Chondrocyte (in vitro differentiated cells): ENCODE measurements at places on chromosomes 5 and 9.

DNA sequence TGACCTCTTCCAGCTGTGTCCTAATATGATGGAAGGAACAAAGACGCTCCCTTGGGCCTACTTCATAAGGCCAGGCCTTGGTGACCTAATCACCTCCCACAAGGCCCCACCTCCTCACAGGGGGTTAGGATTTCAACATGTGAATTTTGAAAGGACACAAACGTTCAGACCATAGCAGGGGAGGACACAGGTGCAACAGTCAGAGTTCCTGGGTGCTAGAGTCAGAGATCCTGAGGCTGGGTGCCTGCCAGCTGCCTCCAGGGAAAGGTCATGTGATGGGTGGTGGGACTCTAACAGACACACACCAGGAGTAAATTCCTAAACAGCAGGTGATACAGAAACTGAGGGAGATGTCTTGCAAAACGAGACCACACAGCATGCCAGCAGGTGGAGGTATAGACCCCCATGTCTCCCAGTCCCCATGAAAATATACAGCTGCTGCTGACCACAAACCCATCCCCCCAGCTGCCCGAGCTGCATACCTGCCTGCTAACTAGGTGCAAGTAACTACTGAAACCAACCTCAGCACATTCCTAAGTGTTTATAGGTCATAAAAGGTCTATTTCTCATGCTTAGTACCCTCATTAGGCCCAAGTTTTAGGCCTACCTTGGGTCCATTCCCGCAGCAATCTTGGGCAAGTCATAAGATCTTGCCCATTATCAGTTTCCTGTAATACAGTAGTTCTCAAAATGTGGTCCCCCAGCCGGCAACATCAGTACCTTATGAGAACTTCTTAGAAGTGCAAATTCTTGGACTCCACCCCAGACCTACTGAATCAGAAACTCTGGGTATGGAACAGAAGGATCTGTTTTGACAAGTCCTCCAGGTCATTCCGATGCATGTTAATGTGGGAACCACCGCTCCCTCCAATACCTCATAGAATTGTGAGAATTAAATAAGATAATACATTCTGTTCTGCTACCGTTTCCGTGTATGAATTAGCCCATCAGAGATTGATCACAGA is 245.3 kb downstream of the ENC1 start:
- H3K4me3 ChIP-seq: no peak overlapping the region
- no peaks in the 10 kb centered on the region for H3K27me3 ChIP-seq
- no peak overlapping the region for H3K27ac ChIP-seq
- H3K36me3 ChIP-seq: no peaks in the 10 kb centered on the region
- H3K4me1 ChIP-seq: peaks cover 12% of the 10 kb centered on the region

- no peaks in the 10 kb centered on the region for H3K36me3 ChIP-seq
- no peak overlapping the region for H3K4me3 ChIP-seq
- no peak overlapping the region for H3K27ac ChIP-seq
- peaks cover 7% of the 10 kb centered on the region for H3K27me3 ChIP-seq
- peaks cover 4% of the 10 kb centered on the region for H3K4me1 ChIP-seq
- DNase-seq: peak; percentile 50
Measured at GRCh38 chr9:89865357-89865756, 260.5 kb downstream of the GADD45G start.

GRCh38 chr5:160660132-160660531 is 191.9 kb downstream of the ATP10B start:
- no peaks in the 10 kb centered on the region for H3K27me3 ChIP-seq
- H3K4me3 ChIP-seq: no peak overlapping the region
- DNase-seq: no peak
- H3K4me1 ChIP-seq: no peaks in the 10 kb centered on the region

- no peak overlapping the region for H3K27ac ChIP-seq
- peaks cover 5% of the 10 kb centered on the region for H3K4me1 ChIP-seq
- no peaks in the 10 kb centered on the region for H3K27me3 ChIP-seq
- no peak for DNase-seq
- no peaks in the 10 kb centered on the region for H3K36me3 ChIP-seq
- H3K4me3 ChIP-seq: no peak overlapping the region
Measured at GRCh38 chr5:167710444-167711073, 580.9 kb upstream of the WWC1 start.

GRCh38 chr9:97511655-97512427 is 10.4 kb downstream of the TMOD1 start:
- DNase-seq: no peak
- peaks cover 5% of the 10 kb centered on the region for H3K36me3 ChIP-seq
- H3K27ac ChIP-seq: no peak overlapping the region
- H3K27me3 ChIP-seq: peaks cover 36% of the 10 kb centered on the region
- peaks cover 3% of the 10 kb centered on the region for H3K4me1 ChIP-seq
- no peak overlapping the region for H3K4me3 ChIP-seq
